ENCODE measurements at places on chromosomes 1 and 21.

- DNase-seq: no peak
Measured at GRCh38 chr1:58585166-58585565, 8.1 kb upstream of the TACSTD2 start.

DNA sequence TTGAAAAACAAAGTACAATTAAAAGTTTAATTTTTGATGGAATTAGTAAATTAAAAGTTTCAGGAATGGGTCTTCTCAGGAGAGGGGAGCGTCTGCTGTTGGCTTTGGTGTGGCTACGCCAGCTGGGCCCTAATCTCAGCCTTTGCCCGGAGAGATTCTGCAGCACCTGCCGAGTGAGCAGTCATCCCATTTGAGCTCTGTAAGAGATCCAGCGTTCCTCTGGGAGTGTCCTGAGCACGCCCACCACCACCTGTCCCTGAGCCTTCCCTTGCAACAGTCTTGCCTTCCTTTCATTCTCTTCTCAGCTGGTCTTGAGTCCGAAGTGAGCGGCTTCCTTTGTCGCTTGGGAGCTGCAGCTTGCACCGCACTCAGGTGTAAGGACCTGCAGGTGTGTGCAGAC lies 263.1 kb downstream of the CAMTA1 start:
- no peak for DNase-seq

GRCh38 chr1:215497528-215497927 lies 69.6 kb upstream of the KCTD3 start:
- DNase-seq: no peak

DNA sequence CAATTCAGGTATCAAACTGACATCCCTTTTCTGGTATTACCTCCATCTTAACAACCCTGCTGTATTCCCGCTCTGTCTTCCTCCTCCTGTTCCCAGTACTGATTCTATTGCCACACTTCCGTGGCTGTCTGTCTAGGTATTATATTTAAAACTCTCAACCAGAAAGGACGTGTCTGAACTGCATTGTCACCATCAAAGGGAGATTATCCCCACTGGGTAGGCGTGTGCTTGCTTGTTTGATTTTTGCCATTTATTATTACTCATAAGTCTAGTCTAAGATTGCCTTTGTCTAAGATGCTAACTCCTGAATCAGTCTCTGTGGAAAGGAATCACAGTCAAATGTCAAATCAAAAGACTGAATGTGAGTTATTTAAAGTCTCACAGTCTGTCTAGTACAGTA lies 650.1 kb downstream of the KCNT2 start:
- DNase-seq: no peak

DNA sequence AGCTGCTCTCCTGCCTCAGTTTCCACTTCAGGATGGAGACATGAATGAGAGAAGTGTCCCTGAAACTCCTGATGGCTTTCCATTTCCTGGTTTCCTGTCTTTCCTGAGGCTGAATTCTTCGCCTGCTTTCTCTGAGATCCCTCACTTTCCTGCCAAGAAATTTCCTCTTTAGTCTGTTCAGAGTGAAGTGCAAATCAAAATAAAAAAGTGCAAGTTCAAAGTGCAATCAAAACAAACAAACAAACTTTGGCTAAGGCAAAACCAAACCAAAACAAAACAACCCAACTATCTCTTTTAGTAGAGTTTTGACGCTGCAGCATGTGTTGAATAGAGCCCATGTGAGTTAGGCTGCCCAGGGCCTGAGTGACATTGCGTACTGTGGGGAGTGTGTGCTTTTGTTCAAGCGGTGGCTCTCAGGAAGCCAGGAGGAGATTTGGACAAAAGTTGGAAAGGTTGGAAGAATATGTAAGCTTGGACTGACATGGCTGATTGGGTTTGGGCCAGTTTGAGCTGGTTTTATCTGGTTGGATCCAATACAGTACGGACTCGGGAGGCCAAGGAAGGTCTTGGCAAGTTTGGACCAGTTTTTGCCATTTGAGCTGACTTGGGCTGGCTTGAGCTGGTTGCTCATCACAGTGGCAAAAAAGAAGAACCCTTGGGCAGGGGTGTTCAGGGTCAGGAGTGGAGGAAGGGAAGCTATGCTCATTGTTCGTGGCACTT lies 61.1 kb upstream of the TINAGL1 start:
- DNase-seq: no peak

- DNase-seq: no peak
Measured at GRCh38 chr1:43982808-43983207, 3.8 kb downstream of the B4GALT2 start.

GRCh38 chr1:35201631-35202030 lies 8.7 kb upstream of the SFPQ start:
- DNase-seq: no peak

GRCh38 chr1:1358433-1359271 lies at the start of gene MXRA8:
Gene MXRA8 (minus strand): TSS chr1:1358555. CDS start chr1:1358504, 51 bp downstream.
- DNase-seq: no peak

GRCh38 chr1:226882631-226883409 lies 12.4 kb downstream of the PSEN2 start:
- DNase-seq: no peak

DNA sequence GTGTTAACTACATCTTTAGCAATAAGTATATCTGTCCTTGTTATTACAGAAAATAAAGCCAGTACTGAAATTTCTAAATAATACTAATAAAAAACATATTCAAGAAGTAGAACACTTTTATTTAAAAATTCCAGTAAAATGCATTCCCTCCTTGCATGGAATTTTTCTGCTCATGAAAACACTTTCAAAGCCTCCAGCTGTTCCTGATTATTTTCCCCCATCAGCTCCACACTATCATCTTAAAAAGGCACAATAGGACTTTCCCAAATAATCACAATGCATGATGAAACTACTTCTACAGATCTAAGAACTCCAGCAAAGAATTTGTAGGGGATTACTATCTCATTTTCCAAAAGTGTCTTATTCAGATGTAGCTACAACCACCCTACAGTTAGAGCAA lies 162.6 kb upstream of the USP25 start:
- DNase-seq: no peak

GRCh38 chr1:234062166-234062565 lies 157.7 kb downstream of the SLC35F3 start:
- DNase-seq: no peak

DNA sequence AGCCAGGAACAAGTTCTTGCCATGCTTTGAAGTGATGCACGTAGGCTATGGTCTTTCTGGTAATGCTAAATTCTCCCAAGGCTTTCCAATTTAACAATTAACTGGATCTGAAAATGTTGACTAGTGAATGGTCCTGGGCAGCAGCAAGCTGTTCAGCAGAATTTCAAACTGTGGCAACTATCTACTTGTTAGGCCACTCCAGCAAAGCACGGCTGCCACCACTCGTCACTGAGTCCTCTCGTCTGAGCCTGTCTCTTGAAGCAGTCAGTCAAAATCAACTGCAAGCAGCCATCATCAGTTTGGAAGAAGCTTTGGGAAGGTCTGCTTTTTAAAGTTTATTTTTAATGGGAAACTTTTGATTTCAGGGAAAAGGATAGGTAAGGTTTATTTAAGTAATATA lies 6.1 kb downstream of the FLVCR1 start:
- no peak for DNase-seq

- DNase-seq: no peak
Measured at GRCh38 chr1:176669782-176670181, 206.8 kb downstream of the PAPPA2 start.

DNA sequence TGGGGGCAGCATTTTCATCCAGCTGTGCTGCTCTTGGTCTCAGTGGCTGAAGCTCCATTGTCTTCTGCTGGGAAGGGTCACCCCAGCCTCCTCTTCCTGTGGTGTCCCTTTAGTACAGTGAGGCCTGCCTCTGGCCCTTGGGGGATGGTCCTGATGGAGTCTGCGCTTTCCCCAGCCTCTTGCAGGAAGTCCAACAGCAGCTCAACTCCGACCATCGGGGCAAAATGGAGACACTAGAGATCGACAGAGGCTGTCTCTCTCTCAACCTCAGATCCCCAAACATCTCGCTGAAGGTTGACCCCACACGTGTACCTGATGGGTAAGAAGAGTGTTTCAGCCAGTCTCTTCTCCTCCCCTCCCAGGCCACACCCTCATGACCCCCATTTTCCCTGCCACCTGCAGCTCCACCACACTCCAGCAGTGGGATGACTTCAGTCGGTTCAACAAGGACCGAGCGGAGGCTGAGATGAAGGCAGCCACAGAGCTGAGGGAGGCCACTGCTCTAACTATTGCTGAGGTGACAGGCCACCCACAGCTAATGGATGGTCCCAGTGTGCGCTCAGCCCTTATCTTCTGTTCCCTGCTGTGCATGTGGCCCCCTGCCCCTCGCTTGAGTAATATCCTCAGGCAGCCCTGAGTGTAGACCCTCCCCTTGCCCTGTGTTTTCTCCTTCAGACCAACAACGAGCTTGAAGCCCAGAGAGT lies 2.0 kb upstream of the ADPRS start:
- no peak for DNase-seq

DNA sequence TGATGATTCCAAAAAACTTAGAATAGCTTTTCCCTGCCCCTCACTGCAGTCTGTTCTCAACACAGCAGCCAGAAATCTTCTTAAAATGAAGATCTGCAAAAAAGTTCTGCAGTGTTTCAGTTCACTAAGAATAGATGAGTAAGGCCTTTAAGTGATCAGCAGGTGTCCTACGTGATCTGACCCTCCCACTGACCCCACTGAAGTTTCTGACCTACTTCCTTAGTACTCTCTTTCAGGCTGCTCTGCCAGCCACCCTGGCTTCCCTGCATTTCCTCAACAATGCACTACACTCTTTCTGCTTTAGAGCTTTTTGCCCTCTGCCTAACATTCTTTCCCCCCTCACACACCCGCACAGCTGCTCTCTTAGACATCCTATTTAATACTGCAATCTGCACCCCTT lies 182.5 kb downstream of the AKT3 start:
- DNase-seq: no peak

GRCh38 chr1:94795434-94795833 lies 24.7 kb upstream of the SLC44A3 start:
- no peak for DNase-seq

DNA sequence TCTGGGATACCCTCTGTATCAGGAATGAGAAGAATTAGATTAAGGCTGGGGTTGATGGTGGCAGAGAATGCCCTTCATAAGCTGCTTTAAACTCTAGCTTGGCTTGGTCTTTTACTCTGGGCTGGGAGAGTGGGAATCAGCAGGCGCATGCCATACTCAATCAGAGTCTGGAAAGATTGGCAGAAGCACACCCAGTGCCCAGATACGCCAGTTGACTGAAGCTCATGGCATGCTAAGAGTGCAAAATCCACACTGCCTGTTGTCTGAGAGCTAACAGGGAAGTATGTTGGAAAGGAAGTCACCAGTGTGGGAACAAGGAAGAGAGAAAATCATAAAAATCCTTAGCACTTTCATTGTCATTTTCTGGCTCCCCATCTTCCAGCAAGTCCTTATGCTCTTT lies 53.0 kb downstream of the HMCN1 start:
- no peak for DNase-seq

Data from stimulated activated CD8-positive, alpha-beta memory T cell treated with anti-CD3 and anti-CD28 coated beads, Interleukin-4, amount 100 ng/mL, for 24 hours (primary cell).